ENCODE measurements at places on chromosomes 4 and X.

- no peak for DNase-seq
Observed at GRCh38 chrX:69603566-69604194, 12.2 kb upstream of the EDA start.

- DNase-seq: no peak
Observed at GRCh38 chrX:105515561-105515960, 295.1 kb upstream of the TEX13A start.

- no peak for DNase-seq
Observed at GRCh38 chr4:143337600-143338287, 1.1 kb downstream of the GAB1 start.

DNA sequence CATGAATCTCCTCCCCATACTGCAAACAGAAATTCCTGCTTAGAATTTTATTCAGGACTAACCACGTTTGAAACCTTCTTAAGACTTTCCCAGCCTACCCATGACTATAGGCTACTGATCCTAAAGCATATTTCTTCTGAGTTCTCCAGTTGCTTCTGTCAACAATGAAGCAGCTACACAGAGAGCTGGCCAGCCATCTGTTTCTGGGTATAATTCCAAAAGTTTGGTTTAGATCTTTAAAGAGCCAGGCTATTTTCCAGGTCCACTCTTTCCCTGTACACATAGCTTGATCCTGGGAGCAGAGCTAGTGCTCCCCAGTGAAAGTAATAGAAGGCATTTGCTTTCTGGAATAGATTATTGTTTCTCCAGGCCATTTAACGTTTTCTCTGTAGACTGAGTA lies 4.0 kb upstream of the ITM2A start:
- DNase-seq: no peak

- no peak for DNase-seq
Observed at GRCh38 chrX:2696698-2697215, 5.7 kb downstream of the CD99 start.

GRCh38 chrX:50036426-50036825 lies 114.0 kb downstream of the CLCN5 start:
- no peak for DNase-seq

GRCh38 chr4:97215409-97215941 lies 927.8 kb downstream of the STPG2 start:
- DNase-seq: no peak

- DNase-seq: no peak
Observed at GRCh38 chr4:70110917-70111316, 43.1 kb upstream of the PRR27 start.

- peak; percentile 66 for DNase-seq
Observed at GRCh38 chr4:152588869-152589268, 53.0 kb upstream of the FBXW7 start.

GRCh38 chrX:107752043-107752442 lies 23.5 kb downstream of the TSC22D3 start:
- no peak for DNase-seq

DNA sequence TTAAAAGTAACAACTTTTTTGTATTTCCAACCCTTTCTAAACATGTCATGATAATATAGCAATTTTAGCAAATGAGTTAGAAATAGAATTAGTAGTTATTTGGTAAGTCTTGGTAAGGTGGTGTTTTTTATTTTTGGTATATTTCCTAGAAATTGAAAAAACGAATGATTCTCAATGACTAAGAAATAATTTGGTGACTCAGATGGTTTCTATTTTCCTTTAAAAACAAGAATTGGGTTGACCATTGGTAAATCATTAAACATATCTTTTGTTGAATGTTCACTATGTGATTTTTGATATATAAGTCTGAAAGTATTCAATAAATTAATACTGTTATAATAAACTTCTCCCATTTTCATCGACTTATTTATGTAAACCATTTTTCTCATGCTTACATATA lies 206.2 kb upstream of the BANK1 start:
- no peak for DNase-seq

DNA sequence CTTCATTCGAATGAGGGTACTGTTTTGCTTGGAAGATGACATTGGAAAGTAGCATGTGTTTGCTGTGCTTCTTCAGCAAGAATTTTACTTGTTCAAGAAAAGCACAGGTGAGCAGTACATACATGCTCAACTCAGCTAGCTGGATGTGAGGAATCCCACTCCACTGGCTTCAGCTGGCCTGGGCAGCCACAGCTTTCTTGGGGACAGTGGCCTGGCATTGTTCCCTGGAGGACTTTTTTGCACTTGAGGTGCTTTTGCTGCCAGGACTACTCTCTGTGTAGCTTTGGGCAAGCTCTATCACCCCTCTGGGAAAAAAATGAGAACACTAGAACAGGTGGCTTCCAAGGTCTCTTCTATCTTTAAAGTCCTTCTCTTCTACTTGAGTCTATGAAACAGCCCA lies 184.3 kb downstream of the LDB2 start:
- no peak for DNase-seq

DNA sequence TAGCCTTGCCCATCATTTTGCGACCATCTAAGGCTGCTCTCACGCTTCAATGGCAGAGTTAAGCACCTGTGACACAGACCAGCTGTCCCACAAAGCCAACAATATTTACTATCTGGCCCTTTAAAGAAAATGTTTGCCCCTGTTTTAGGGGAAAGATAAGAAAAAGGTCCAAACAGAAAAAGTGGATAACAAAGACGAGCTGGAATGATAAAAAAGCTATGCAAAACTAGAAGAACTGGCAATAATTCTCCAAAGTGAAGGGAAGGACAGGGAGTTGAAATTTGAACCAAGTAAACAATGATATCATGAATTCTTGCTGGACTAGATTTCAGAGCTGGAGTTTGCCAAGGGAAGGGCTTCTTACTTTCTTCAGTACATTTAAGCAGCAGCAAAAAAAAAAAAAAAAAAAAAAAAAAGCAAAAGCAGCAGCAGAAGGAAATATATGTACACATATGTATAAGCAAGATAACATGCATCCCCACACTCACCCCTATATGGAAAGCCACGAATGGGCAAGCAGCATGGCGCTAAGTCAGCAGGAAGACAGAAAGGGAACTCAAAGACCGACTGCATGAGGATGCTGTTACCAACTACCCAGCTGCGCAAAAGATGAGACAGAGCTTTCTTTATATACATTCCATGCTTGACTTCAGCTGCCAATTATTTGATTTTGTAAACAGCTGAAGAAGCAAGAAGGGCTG lies 12.5 kb downstream of the TRAPPC2 start:
- DNase-seq: peak; percentile 39

- no peak for DNase-seq
Observed at GRCh38 chr4:53156896-53157295, 209.0 kb downstream of the SCFD2 start.

DNA sequence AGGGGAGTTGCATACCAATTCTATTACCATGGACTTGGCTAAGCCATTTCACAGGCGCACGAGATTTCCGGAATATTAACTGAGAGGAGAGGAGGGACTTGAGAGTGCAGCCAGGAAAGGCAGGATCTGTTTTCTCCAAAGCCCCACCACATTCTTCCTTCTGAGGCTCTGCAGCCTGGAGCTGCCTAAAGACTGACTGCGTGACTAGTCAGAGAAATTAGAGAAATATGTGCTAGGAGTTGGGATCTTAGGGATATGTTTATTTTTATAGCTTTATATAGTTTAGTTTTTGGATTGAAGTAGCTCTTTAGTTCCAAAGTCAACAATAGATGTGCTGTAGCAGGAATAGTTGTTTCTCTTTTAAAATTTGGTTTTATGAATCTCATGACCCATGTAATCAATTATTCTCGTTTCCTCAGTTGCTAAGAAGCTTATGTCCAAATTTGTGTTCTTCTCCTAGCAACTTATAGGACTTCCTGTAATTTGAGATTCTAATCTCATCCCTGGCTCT lies 300.1 kb upstream of the DDX53 start:
- no peak for DNase-seq

DNA sequence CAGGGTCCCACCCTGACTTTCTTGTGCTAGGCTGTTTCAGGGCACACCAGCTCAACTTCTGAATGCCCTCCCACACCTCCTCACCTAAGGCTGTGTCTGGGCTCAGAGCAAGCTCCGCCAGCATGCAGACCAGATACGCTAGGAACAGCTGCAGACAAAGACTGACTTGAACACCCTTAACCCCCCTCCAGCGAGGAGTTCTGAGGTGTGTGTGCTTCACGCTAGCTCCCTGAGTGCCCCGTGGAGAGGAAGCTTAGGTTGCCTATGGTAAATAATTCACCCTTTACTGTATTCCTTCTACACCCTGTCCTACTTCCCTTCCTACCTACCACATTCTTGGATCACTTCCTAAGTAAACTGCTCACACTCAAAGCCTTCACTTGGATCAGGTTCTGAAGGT lies 115.0 kb downstream of the VCX3B start:
- no peak for DNase-seq

- no peak for DNase-seq
Observed at GRCh38 chrX:131621650-131622049, 77.8 kb downstream of the OR13H1 start.

DNA sequence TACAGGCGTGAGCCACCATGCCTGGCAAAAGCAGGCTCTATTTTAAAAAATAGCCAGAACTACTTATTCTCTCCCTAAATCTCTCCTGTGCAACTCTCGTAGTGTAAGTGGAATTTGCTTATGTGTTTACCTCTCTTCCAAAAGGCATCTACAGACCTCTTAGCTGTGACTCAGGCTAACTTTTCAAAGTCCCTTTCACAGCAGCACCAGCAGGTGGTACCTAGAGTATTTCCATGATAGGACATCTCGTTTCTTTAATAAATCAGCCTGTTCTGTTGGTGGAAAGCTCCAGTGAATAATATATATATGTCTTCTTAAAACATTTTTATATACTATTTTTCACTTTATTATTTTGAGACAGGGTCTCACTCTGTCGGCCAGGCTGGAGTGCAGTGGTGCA lies 89.0 kb downstream of the NSUN7 start:
- no peak for DNase-seq

GRCh38 chr4:109444182-109444844 lies 10.7 kb downstream of the SEC24B start:
- peak; percentile 36 for DNase-seq

DNA sequence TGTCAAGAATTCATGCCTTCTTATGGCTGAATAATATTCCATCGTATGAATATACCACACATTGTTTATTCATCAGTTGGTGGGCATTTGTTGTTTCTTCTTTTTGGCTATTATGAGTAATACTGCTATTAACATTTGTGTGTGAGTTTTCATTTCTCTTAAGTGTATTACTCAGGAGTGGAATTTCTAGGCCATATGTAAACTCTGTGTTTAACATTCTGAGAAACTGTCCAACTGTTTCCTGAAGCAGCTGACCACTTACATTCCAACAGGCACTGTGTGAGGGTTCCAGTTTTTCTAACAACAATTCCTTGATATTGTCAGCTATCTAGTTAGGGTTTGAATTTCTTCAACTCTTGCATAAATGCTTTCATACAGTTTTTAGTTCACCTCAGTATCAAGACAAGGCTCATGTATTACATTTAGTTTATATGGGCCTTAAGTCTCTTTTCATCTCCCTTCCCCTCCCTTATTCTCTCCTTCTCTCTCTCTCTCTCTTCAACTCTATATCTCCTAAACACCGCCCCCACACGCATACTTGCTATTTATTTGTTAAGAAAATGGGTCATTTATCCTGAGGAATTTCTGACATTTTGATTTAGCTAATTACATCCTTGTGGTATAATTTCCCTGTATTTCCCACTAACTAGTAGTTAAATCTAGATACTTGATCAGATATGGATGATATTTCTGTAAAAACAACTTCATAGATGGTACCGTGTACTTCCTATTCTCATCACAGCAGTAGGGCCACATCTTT lies 77.4 kb downstream of the WDR19 start:
- no peak for DNase-seq

GRCh38 chrX:129833153-129833990 lies 10.3 kb downstream of the ZDHHC9 start:
- DNase-seq: no peak

GRCh38 chr4:3285558-3286334 lies 7.1 kb upstream of the RGS12 start:
- DNase-seq: peak; percentile 77

DNA sequence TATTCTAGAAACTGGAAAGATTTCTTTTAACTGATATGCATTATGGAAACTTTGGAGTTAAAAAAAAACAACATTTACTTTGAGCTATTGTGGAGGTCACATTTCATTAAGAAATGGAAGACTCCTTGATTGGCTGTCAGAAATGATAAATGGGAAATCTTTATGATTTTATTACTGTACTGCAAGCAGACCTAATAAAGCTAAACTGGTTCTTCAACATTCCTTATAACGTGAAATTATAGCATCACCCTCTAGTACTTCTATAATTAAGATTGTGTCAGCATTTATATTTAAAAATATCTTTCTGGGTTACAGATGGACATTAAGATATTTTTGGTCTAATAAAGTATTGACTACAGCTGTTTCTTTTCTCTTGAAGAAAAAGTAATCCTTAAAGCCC lies 213.8 kb upstream of the PACRGL start:
- DNase-seq: no peak

GRCh38 chr4:127055357-127055756 lies 577.4 kb upstream of the INTU start:
- no peak for DNase-seq

DNA sequence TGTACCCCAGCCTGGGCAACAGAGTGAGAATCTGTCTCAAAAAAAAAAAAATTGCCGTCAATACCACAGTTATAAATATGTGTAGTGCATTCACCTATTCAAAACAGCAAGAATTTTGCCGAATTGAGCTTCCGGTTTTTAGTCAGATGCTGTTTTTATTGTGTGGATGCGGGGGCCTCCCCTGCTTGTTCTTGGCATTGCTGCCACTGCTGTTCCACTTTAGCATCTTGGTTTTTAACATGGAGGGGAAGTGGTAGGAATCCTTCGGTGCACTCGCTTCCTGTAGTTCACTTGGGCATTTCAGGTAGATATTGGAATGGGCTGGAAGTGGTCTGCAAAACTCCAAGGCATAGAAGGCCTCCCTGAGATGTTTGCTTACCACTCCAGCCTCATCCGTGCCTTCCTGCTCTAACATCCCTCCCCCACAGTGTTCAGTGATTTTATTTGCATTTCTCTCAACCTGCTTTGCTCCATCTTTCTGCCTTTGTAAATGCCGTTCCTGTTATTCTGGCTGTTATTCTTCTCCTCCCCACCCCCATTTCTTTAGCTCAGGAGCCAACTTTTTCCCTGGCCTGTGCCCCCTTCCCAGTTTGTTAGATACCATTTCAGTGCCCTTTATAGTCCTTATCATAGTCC lies 25.5 kb downstream of the MOB1B start:
- no peak for DNase-seq

DNA sequence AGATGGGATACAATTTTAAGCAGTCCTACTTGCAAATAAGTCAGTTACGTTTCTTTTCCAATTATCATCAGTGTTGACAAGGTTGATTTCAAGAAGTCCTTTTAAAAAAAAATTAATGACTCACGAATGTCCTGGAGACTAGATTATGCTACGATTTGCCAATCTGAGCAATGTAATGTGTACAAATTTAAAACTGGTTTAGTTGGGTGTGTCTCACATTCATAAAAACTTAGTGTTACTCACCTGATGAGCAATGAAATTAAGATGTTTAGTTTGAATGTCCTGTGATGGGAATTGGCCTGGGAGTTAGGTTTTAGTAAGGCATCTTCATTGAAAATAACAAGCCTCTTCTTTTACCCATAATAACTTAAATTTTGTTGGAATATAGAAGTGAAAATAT lies 136.7 kb upstream of the POF1B start:
- no peak for DNase-seq

Measured in MV-4-11 (cell line).